Heart right ventricle (tissue), 16 donors: ENCODE measurements at places on chromosomes 1 and 21. TPM values are rescaled to one million over a fixed set of nuclear protein-coding genes. Genes with fewer than 3 reads are reported as not detected.

The SLAMF6 gene
- polyA plus RNA-seq: 0.66 TPM

The CFAP141 gene
- polyA plus RNA-seq: 0.22 TPM

The WNT9A gene
- 0.39 TPM for polyA plus RNA-seq

The REG4 gene
- not detected for polyA plus RNA-seq

The GPATCH2 gene
- polyA plus RNA-seq: 2.3 TPM

DNA sequence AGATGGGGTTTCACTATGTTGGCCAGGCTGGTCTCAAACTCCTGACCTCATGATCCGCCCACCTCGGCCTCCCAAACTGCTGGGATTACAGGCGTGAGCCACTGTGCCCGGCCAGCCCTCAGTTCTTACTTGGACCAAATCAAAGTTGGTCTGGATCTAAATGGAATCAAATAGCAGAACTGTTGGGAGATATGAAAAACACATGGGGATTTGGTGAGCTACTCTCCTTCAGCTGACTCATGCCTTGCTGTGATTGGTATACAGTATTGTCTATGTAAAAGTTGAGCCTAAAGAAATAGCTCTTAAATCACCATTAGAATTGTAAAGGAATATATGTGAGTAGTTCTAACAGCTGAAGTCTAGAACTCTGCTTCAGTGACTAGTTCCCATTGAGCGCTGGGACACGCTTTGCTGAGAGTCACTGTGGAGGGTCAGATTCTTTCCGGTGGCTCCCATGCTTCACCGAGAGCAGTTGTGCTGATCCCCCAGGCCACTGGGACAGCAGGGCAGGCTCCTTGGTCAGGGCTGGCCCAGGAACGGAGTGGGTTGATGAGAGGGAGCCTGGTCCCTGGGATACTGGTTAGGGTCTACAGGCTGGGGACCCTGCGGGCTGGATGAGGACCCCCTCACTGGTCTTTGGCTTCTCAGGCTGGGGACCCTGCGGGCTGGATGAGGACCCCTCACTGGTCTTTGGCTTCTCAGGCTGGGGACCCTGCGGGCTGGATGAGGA, 14.0 kb downstream of the PKNOX1 start:
- no peak for DNase-seq

- DNase-seq: no peak
Measured at GRCh38 chr1:151238467-151238739, 16.1 kb upstream of the PSMD4 start.

GRCh38 chr1:44707112-44707881, 23.7 kb downstream of the RNU5D-1 start:
- DNase-seq: no peak

- no peak for DNase-seq
Measured at GRCh38 chr1:196660852-196661251, 9.0 kb downstream of the CFH start.

- no peak for DNase-seq
Measured at GRCh38 chr1:41487126-41488039, 2.9 kb upstream of the EDN2 start.
